ENCODE measurements at places on chromosomes 12 and 14. TPM values are rescaled to one million over a fixed set of nuclear protein-coding genes. Genes with fewer than 3 reads are reported as not detected.

Gene NYNRIN
- total RNA-seq, result 16.1 TPM

Gene C12orf50
- 0.12 TPM for total RNA-seq

Gene RTL1
- total RNA-seq, result 0.09 TPM

Gene ACOT2
- 23.6 TPM for total RNA-seq

Gene COX8C
- not detected for total RNA-seq

Gene CLEC14A
- 91.3 TPM for total RNA-seq

Gene KCNA5
- total RNA-seq, result 3.8 TPM

Gene TCL1B
- total RNA-seq, result 0.28 TPM

Gene POTEM
- total RNA-seq, result not detected

Gene RAPGEF3
- total RNA-seq, result 26.5 TPM

Gene DBX2
- total RNA-seq, result not detected

Gene GAS2L3
- total RNA-seq, result 15.6 TPM

Gene LPAR5
- total RNA-seq, result 2.8 TPM

Gene DEGS2
- total RNA-seq, result 5.2 TPM

Gene LBHD2
- total RNA-seq, result not detected

Gene PLEKHD1
- total RNA-seq, result not detected

Gene SYT10
- total RNA-seq, result 0.17 TPM

Gene TDP1
- 10.3 TPM for total RNA-seq

Gene TMEM121
- total RNA-seq, result 3.0 TPM

Gene RAD9B
- 0.77 TPM for total RNA-seq

Gene ETFBKMT
- total RNA-seq, result 3.9 TPM

Gene GRIP1
- 3.6 TPM for total RNA-seq

Gene C12orf56
- 0.12 TPM for total RNA-seq

Gene TAS2R9
- not detected for total RNA-seq

Gene TSPAN9
- total RNA-seq, result 40.1 TPM

Data from lung (tissue), 17 donors.